ENCODE measurements at places on chromosomes 3 and 15.
A peak's percentile ranks its signal among the peaks of the same experiment; 100 is the strongest.

GRCh38 chr15:28086175-28086703, 12.9 kb downstream of the OCA2 start:
- DNase-seq, result peak; percentile 83

DNA sequence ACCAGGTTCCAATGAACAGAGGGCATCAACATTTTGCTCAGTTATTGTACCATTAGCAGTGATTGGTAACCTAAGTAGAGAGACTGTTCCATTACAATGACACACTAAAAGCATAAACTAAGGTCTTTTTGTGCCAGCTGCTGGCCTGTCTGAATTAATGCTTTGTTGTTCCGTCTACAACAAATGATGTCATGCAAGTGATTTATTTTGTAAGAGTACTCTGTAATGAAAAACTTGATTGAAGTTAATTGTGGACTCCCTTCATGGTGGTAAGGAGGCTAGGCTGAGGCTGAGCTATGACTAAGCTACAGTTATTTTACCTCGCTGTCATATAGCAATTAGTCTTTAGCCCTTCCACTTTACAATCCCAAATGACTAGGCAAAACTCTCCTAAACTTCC, 23.2 kb downstream of the RCN2 start:
- DNase-seq, result no peak

GRCh38 chr3:52532838-52533622, 627 bp downstream of the NT5DC2 start:
- DNase-seq, result no peak

GRCh38 chr3:187822402-187822801, 77.1 kb upstream of the BCL6 start:
- DNase-seq, result no peak

GRCh38 chr15:27201425-27201824, 230.4 kb downstream of the GABRG3 start:
- DNase-seq, result no peak

DNA sequence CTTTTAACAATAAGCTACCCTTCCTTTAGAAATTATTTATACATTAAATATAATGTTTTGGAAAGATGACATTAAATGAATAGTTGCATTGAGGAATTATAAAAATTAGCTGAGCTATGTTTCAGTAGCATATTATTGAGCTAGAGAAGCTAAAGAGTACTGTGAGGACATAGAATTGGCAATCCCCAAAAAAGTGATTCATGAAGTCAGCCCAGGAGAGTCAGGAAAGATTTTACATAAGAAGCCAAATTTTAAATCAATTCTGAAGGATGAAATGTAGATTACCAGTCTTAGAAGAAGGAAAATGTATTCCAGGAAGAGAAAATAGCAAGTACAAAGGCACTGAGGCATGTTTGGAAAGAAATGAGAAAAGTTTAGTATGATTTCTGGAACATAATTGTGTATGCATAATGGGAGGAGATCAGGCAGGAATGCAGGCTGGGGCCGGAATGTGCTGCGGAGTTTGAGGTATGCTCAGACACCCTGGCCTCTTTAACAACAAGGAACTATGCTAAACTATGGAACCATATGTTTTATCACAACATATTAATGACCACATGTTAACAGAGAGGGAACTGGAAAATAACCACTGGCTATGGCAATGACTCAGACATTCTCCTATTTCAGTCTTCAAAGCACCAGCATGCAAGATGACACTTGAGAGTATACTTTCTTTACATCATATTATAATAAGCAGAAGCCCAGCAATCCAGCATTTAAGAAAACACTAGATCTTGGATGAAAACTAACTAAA, 103.3 kb upstream of the COL8A1 start:
- no peak for DNase-seq

DNA sequence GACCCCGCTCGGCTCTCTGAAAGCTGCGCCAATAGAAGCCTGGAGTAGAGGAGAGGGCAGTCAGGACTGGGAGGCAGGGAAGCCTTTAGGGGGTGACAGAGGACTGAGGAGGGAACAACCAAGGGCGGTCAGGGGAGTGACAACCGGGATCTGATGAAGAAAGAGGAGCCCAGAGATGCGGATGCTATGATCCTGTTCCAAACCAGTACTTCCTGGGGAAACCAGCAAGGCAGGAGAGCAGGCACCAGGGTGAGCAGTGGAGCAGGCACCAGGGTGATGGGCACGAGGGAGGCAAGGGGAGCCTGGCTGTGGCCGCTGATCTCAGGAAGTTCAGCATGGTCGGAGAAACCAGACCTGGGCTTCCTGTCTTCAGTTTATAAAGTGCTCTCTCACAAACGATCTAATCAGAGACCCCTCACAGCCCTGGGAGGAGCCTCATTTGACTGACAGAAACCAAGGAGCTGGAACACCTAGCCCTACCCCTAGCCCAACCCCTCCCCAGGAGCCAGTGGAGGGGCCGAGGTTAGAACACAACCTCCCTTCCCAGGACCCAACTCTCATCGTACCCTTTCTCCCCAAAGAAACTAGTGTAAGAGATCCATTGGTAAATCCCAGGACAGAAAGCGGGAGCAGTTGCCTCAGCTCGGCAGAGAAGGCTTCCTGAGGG, 34.9 kb downstream of the CCDC33 start:
- DNase-seq, result no peak

GRCh38 chr3:67076607-67077006, 78.5 kb downstream of the KBTBD8 start:
- no peak for DNase-seq
